ENCODE measurements at places on chromosomes 4 and X.

- DNase-seq, result no peak
These were observed 52.8 kb downstream of the ADGRG4 start for GRCh38 chrX:136353526-136354093.

GRCh38 chr4:48081196-48081595, 52.9 kb downstream of the TXK start:
- DNase-seq, result no peak

- DNase-seq, result no peak
These were observed 449.7 kb downstream of the PCDH10 start for GRCh38 chr4:133598779-133599178.

- no peak for DNase-seq
These were observed 44.4 kb downstream of the RBM47 start for GRCh38 chr4:40585201-40585799.

DNA sequence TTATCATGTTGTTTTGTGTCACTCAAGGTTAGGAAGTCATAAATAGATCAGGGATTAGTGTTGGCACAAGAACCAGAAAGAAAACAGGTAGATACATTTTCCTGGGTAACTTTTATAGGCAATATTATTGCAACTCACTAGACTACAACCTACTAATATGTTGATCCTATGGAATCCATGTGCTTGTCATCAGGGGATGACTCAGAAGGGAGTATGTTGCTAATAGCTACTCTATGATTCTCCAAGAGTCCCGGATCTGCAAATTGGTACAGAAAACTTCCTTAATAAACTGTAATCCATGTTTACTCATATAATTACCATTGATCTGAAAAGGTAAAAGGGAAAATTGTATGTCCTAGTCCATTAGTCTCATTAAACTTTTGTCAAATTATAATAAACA, 11.7 kb upstream of the GNRHR start:
- DNase-seq, result no peak

DNA sequence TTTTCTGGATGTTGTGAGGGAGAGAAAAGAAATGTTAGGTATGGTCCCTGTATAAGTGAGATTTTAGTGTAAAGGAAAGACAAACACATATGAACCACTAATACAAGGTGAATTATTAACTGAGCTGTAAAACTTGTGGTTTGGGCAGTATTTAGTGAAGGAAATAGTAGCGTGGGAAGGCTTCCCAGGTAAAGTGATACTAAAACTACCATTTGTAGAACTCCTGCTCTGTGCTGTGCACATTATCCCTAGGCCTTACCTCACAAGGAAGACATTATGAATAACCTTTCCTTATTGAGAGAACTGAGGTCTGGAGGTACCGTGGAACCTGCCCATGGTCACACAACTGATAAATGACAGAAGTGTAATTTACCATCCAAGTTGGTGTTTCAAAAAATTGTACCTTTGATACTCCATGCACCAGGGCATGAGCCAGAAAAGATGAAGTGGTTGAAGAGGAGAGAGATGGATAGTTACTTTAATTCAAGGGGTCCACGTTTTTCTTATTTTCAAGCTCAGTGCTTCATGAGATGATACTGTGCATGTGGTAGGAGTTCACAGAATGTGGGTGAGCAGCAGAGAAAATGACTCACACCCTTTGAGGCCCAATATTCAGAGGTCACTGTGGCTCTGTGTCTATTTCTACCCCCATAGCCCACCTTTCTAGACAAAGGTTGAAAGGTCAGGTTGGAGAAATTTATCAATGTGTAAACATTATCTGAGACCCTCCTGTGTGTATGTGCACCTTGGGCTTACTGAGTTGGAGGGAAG, 2.6 kb upstream of the VSIG4 start:
- no peak for DNase-seq

DNA sequence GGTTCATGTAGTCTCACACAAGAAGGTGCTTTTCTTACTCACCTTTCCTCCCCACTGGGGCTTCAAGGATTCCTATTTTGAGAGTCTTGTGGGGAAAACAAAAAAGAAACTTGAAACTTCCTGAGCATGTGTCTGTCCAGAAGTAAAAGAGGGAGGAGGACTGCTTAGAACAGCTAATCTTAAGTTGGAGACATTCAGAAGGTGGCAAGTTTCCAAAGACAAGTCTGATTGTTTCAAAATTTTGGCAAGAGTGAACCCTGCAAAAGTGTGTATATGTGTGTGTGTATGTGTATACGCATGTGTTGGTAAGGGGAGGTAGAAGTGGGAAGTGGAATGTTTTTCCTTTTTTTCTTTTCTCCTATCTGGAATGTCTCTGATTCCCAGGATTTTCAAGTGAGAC, 189.0 kb upstream of the FRMPD4 start:
- DNase-seq, result no peak

DNA sequence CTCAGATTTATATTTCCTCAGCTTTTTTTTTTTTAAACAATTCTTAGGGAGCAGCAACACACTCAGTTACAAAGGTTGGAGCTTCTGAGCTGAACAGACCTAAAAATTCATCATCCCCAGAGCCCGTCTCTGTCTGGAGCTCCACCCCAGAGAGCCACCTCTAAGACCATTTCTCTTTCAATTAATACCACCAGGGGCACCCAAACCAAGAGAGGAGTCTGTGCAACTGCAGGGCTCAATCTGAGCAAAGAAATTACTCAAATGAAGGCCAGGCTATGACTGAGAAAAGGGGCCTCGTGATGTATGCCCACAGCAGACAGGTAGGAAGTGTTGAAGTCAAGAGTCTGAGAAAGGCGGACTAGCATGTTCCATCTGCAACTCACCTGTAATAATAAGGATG, 95.5 kb downstream of the C4orf51 start:
- DNase-seq, result no peak

DNA sequence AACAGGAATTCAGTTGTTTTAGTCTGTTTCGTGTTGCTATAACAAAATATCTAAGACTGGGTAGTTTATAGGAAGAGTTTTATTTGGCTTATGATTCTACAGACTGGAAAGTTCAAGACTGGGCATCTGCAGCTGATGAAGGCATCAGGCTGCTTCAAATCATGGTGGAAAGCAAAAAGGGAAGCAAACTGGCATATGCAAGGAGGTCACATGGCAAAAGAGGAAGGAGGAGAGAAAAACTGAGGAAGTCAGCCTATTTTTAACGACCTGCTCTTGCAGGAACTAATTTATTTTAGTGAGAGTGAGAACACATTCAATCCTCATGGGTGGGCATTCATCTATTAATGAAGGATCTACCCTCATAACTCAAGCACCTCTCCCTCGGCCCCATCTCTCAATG, 363.1 kb upstream of the HS3ST1 start:
- DNase-seq, result peak; percentile 21

DNA sequence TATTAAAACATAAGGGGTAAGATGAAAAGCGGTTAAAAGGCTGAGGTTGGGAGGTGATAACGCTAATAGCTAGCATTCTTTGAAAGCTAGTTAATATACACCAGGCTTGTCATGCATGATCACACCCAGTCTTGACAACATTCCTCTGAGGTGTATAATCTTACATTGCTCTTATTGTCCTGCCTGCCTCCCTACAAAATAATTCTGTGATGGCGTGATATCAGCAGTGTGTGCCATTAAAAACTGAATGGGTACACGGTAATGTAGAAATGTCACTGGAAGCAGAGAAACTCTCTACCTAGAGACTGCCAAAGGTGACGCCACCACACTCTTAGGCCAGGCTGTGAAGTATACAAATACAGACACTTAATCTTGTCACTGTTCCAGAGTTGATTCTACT, 68.1 kb downstream of the DIAPH2 start:
- DNase-seq, result no peak

GRCh38 chr4:99670409-99671073, 12.9 kb upstream of the C4orf54 start:
- DNase-seq, result no peak

GRCh38 chr4:182518421-182518820, 275.2 kb downstream of the TENM3 start:
- DNase-seq, result no peak

GRCh38 chr4:155607481-155607880, 59.2 kb upstream of the GUCY1A1 start:
- no peak for DNase-seq

GRCh38 chr4:121192013-121192412, 27.9 kb upstream of the TNIP3 start:
- DNase-seq, result no peak

GRCh38 chrX:139559383-139560042, 29.0 kb downstream of the F9 start:
- peak; percentile 36 for DNase-seq

DNA sequence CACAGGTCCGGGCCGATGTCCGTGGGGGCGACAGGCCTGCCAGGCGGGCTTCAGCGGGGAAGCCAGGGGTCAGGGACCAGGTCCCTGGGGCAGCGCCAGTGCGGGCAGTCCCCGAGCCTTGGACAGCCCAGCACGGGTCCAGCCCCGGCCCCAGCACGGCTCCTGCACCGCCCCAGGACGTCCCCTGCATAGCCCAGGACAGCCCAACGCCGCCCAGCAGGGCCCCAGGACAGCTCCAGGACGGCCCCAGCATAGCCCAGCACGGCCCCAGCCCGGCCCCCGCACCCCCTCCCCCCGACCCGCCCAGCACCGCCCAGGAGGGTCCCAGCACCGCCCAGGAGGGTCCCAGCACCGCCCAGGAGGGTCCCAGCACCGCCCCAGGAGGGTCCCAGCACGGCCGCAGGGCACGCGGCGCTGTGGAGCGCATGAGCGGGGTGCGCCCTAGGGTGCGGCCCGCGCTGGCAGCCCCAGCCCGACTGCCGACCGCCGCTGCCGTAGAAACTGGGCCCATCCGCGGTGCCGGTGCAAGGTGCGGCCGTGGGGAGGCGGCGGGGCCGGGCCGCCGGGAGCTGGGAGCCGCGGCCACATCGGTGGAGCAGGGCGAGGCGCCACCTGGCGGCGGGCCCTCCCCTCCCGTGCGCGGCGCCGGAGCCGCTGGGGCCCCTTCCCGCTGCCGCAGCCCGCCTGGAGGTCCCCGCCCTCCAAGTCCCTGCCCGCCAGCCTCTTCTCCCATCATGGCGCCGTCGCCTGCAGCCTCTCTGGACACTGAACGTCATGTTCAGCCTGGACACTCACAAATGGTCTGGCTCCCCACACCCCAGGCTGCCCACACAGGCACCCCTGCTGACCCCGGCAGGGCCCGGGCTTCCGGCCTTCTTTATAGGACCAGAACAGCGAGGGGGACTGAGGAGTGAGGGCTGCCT, 106.8 kb upstream of the NKX1-1 start:
- no peak for DNase-seq

GRCh38 chr4:102350634-102351033, 5.4 kb upstream of the SLC39A8 start:
- no peak for DNase-seq

GRCh38 chrX:49271341-49271740, 1.7 kb downstream of the PPP1R3F start:
- no peak for DNase-seq

GRCh38 chr4:39363773-39364393, 2.3 kb downstream of the RFC1 start:
- no peak for DNase-seq
